ENCODE measurements at places on chromosomes 4 and X.
A peak's percentile ranks its signal among the peaks of the same experiment; 100 is the strongest.

DNA sequence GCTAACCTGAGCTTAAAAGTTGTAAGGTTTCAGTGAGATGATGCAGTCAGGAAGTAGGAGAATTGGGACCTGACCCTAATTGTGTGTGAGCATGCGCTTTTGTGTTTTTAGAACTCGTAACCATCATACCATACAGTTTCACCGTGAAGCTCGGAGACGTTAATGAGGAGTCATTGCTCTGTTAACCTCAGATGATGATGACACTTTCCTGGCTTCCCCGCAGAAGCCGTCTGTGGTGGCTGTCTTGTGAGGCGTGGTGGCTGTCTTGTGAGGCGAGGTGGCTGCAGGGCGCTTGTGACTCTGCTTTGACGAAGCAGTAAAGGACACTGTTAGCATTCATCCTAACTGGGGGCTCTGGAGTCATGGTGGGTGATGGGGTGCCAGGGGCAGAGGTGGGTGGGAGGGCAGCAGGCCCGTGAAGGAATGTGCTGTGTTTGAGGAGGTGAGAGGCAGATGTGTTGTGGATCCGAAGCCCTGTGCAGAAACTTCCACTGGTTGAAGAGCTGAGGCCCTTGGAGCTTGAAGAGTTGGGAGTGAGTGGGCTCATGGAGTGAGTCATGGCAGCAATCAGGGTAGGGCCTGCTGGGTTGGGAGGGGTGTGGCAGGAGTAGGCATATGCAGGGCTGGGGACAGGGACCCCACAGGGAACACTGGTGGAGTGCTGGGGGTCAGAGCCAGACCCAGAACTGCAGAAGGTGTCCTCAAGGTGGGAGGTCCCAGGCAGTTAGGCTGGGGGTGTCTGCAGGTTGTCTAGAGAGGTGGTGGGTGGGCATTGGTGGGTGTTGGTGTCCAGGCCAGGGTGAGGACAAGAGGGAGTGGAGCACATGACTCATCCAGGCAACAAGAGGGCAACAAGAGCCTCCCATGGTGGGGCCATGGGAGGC is 57.4 kb downstream of the NSD2 start:
- DNase-seq: no peak

- DNase-seq: no peak
Measured at GRCh38 chr4:156954587-156954986, 17.0 kb downstream of the PDGFC start.

GRCh38 chrX:134963041-134963440 is 27.8 kb upstream of the SMIM10 start:
- DNase-seq: no peak

- peak; percentile 9 for DNase-seq
Measured at GRCh38 chr4:124947622-124948265, 235.2 kb upstream of the ANKRD50 start.

GRCh38 chrX:50100188-50100587 is 100.6 kb downstream of the AKAP4 start:
- DNase-seq: no peak

- no peak for DNase-seq
Measured at GRCh38 chrX:123075947-123076561, 108.0 kb upstream of the GRIA3 start.

Data from SW 1271 (cell line).